ENCODE measurements at places on chromosomes 3 and 15.
A peak's percentile ranks its signal among the peaks of the same experiment; 100 is the strongest.

DNA sequence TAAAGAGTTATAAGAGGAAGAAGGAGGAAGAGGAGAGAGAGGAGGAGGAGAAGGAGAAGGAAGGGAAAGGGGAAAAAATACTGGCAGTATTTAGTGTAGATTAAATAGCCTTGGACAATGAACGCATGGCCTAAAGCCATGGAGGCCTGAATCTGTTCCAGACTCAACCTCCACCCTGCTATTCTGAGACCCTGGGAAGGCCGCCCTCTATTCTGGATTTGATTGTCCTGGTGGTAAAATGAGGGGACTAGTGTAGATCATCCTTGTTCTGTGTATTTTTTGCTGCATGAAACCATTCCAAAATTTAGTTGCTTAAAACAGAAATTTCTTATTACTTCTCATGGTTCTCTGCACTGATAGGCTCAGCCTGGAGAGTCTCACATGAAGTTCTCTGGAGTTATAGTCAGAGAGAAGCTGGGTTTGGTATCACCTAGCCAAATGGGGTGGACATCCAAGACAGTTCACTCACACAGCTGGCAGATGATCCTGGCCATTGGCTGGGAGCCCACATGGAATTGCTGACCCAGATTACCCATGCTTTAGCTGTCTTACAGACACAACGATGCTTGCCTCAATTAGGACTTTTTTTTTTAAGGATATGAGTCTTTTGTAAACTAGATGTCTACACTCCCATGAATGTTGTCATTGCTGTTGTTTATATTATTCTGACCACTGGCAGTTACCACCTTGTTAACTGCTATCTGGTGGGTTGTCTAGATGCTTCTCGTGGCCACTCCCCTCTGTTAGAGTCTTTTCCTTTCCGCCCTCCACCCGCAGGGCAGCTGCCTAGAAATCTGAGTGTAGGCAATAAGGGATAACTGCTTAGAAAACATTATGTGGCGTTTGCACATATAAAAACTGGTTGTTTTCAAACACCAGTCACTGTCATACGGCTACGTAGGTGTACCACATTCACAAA lies 149.9 kb downstream of the SST start:
- DNase-seq: no peak

- DNase-seq: no peak
These were observed 23.1 kb upstream of the MCCC1 start for GRCh38 chr3:183122257-183122932.

DNA sequence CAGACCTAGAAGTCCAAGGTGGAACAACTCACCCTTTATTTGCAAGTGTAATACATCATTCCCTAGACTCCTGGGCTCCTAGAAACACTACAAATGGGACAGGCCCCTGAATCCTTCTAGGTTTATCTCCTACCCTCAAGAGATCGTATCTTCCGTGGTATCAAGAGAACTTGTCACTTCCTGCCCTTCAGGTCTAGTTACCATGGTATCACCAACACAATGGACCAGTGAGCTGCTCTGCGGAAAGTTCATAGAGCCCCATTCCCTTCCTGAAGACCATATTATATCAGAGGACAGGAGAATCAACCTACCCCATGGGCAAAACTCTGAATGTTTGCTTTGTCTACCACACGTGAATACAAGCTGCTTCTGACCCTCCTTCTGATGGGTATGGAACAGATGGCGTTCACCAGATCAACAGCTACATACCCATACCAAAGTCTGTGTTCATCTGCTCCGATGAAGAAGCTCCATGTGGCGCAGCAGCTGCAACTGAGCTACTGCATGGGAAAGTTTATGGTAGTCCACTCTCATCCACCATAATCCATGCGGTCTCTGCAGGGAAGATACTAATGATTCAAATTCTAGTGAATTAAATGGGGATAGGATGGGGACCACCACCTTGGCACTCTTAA lies 84.6 kb upstream of the KLF13 start:
- DNase-seq: no peak

DNA sequence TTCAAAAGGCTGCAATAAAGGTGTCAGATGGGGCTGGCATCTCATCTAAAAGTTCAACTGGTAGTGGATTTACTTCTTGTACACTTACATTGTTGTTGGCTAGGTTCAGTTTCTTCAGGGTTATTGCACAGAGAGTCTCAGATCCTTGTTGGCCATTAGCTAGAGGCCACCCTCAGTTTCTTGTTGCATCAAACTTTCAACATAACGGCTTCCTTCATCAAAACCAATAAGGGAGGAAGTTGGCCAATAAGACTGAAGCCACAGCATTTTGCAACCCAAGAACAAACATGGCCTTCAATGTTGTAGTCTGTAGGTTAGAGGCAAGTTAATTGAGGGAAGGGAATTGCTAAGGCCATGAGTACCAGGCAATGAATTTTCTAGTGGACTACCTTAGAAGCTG lies 218.0 kb downstream of the ZBBX start:
- DNase-seq: no peak

DNA sequence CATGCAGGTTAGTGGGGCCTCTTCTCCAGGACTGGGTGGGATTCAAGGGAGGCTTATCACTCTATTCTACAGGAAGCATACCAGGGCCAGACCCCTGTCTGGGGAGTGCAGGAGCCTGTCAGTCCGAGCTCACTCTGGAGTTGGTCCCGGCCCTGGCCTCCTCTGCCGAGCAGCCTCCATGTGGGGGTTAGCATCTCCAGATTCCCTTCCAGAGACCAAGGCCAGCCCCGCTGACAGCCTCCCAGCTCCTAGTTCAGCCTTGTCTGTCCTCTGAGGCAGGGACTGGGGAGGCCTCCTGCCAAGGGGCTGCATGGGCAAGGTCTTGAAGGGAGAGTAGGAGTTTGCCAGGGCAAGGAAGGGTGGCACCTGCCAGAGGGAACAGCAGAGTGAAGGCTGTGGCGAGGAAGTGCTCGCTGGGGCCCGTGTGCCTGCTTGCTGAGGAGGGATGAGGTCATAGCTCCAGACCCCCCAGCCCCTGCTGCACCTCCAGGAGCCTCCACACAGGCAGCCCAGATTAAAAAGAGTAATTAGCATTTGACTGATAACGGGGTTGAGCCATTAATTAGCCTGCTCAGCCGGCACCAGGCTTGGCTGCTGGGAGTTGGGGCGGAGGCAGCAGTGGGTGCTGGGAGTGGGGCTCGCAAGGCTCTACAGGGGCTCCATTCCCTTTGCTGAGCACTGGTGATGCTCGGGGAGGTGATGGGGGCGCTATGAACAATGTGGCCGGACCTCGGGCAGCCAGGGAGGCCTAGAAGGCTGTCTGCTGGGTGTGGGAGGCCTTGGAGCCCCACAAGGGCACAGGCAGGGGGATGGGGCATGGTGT lies 54.3 kb downstream of the DNAJB8 start:
- no peak for DNase-seq

DNA sequence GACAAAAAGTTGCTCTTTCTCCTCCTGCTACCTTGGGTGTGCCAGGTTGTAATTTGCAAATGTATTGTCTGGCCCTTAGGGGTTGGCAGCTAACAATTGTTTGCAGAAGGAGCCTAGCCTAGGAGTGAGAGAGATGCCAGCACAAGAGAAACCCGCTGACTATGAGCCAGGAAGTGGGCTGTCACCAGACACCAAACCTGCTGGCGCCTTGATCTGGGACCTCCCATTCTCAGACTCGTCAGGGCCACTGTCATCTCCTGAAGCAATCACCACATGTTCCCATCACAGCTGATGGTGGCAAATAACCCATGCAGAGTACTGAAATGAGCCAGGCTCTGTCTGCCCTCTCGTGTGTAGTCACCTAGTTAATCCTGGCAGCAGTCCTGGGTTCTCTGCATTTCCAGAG lies 406.4 kb upstream of the NPAP1 start:
- DNase-seq: no peak

- DNase-seq: no peak
These were observed 22.4 kb downstream of the ISG20 start for GRCh38 chr15:88661041-88661700.

GRCh38 chr3:172461530-172462138 lies 13.4 kb upstream of the GHSR start:
- no peak for DNase-seq

- no peak for DNase-seq
These were observed 199.2 kb downstream of the GHSR start for GRCh38 chr3:172249039-172249438.

DNA sequence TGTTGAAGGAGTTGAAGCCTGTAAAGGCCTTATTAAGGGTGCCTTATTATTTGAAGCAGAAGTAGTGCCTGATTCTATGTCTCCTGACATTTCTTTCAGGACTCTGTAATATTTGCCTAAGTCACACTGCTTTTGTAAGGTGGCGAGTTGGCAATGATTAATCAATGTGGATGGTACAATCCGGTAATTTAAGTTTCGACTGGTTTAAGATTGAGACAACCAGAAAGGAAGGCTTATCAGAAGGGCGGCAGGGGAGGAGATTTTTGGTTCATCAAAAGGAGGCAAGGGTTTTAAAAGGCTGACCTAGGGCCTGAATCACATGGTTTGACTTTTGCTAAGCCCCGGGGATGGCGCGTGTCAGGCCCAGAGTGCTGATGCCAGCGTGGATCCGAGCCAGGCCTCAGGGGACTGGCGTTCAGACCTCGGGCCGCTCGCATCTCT lies 830 bp upstream of the RNF13 start:
- no peak for DNase-seq

GRCh38 chr15:31435261-31435911 lies 108.8 kb downstream of the KLF13 start:
- DNase-seq: peak; percentile 89

DNA sequence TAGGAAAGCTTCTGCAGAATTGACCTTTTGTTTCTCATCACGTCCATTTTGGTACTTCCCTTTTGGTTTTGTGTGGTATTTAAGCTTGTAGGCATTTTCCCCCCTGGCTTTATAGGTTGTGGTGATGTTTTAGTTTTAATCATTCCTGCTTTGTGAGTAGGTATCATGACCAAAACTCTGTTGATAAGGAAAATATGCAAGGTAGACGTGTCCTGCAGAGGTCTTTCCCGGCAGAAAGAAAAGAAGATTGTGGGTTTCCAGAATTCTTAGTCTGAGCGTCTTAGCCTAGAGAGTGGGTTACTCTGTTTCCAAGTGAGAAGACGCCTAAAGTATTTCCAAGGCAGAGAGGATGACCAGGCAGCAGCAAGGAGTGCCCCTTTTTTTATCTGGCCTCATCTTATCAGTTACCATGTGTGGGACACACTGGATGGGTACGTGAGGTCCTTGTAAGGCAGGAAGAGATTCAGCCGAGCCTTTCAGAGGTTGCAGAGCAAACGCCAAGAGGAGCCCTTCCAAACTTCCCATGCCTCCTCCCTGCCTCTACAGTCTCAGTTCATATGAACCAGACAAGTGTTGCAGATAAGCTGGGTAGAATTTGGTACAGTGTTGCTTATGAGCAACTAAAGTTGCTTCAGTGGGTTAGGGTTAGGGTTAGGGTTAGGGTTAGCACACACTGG lies 58.8 kb downstream of the ARNT2 start:
- DNase-seq: no peak
